ENCODE measurements at places on chromosomes 2 and 18.
A peak's percentile ranks its signal among the peaks of the same experiment; 100 is the strongest.

DNA sequence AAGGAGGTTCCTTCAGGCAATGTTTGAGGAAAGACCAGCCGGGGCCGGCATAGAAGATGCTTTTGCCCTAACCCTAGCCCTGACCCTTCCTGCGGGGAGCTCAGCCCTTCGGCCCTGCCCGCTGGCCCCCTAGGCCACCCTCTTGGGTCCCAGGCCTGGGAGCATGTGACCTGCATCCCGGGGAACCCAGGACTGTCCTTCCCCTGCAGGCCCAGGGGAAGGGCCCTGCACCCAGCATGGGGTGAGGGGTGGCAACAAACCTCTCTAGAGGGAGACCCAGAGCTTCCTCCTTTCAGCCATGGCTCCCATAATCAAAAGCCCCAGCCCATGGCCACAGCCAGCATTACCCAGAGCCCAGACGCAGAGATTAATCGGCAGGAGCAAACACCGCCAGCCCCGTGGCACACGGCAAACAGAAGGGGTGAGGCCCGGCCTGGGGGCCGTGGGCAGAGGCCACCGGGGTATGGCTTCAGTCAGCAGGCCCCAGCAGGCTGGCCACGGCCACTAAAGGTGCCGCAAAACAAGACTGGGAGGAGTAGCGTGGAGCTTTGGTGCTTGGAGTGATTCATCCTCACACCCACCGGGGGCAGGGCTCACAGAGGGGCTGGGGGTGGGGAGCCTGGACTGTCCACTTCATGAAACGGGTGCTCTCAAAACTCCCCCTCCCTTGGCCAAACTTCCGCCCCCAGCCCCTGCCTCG, 61.6 kb upstream of the HPCAL1 start:
- no peak for DNase-seq

GRCh38 chr2:69304656-69305055, 82.4 kb downstream of the GFPT1 start:
- DNase-seq, result no peak

DNA sequence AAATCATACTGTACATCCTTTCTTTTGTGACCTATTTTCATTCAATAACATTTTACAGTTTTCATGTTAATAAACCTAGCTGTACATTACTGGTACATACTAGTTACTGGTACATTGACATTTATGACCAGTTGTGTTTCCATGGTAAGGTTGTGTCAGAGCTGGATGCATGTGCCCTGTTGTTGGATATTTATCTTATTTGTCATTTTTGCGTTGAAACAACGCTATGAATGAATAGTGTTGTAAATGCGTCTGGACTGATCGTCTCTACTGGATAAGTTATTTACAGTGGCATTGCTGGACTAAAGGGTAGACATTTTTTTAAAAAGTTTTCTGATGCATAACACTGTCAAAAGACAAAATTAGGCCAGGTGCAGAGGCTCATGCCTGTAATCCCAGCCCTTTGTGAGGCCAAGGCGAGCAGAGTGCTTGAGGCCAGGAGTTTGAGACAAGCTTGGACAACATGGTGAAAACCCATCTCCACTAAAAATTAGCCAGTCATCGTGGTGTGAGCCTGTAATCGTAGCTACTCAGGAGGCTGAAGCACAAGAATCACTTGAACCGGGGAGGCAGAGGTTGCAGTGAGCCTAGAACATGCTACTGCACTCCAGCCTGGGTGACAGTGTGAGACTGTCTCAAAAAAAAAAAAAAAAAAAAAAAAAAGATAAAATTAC, 40.2 kb downstream of the MCFD2 start:
- no peak for DNase-seq

GRCh38 chr2:47504174-47504810, 101.3 kb downstream of the MSH2 start:
- DNase-seq, result no peak

DNA sequence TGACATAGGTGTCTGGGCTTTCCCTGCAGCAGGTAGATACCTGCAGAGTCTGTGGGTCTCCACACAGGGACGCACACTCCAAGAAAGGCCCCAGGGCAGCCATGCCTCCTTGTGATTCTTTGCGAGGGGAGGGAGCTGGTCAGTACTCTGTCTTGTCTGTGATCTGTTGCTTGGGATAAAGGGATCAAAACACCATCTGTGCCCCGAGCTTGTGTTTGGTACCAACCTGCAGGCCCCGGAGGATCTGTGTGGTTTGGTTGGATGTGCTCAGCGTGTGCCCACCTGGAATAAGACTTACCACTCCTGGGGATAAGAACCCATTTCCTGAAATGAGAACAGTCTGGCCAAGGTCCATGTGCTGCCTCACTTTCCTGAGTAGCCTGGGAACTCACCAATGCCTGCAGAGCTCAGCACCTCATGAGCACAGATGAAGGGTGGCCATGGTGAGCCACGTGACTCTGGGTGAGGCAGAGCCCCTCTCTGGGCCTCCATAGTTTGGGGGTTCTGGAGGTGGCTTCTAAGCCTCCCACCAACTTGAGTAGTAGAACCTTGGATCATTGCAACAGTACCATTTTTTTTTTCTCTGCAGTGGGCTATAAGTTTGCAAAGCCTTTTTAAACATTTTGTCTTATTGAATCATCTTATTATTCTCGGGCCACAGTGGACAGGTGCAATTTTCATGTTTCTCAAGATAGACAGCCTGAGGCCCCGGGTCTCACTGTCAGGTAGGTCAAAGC, 134.8 kb downstream of the DDX1 start:
- no peak for DNase-seq

GRCh38 chr2:38115216-38116032, 39.5 kb upstream of the CYP1B1 start:
- peak; percentile 46 for DNase-seq

- DNase-seq, result no peak
These were observed 9.3 kb downstream of the KCNIP3 start for GRCh38 chr2:95306336-95306895.

DNA sequence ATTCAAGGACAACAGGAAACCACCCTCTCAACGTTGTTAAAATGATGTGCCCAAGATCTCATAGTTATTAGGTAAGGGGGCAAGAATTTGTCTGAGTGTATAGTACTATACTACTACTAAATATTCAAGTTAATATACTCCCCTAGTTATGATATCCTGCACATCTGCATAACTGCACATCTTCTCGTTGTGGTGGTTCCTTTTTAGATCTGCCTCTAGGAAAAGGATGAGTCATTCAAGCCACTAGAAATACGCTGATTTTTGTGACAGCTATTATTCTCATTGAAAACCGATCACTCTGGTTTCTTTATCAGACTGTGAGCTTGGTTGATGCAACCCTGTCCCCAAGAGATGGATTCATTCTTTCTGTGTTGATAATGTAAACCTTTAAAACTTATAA, 1067.0 kb upstream of the FANCL start:
- DNase-seq, result no peak

GRCh38 chr2:182717416-182717815, 1.4 kb downstream of the DNAJC10 start:
- no peak for DNase-seq

- no peak for DNase-seq
These were observed 152.6 kb downstream of the EXOC6B start for GRCh38 chr2:72673279-72673678.

DNA sequence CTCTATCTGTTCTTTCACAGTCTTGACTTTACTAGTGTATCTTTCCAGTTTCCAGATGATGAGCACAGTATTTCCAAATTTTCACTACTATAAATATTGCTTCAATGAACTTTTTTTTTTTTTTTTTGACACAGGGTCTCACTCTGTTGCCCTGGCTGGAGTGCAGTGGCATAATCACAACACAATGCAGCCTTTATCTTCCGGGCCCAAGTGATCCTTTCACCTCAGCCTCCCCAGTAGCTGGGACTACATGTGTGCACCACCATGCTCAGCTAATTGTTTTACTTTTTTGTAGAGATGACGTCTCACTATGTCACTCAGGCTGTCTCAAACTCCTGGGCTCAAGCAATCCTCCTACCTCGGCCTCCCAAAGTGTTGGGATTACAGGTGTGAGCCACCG, 142.8 kb downstream of the SRBD1 start:
- DNase-seq, result no peak

- DNase-seq, result no peak
These were observed 84.2 kb upstream of the GPC1 start for GRCh38 chr2:240351088-240351741.

DNA sequence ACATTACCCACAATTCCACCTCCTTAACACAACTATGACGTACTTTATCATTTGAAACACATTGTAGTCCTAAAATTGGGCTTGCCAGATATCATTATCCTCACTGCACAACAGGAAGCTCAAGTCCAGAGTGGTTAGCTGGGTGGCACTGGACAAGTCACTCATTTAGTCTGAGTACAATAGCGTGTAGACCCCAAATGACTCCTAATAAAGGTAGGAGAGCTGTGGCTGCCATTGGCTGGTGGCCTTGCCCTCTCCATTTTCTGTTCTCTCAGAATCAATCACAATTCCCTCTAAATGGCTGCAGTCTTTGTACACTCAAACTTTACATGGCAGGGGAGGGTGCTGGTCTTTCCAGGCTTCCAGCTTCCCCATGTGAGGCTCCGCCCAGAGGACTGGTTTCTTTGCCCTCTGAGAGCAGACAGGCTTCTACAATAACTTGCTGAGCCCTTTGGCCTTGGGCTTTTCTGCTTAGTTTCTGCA, 11.7 kb downstream of the PSTPIP2 start:
- DNase-seq, result no peak

DNA sequence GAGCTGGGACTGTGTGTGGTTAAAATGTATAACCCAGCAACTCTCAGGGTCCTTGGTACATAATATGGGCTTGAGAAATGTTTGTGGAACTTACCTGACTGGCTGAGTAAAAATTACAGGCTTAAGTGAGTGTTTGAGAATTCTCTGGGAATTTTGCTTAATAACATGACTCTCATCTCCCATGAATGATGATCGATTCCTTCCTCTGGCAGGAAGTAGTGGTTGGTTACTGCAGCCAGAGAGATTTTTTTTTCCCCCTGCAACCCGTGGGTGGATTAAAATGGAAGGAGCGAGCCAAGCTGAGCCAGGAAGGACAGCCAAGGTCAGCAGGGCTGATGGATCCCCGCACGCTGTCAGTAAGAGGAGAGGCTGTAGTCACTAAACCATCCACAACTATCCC, 40.6 kb upstream of the RFX8 start:
- DNase-seq, result no peak

- DNase-seq, result no peak
These were observed 50.9 kb downstream of the FBLN7 start for GRCh38 chr2:112189001-112189556.

DNA sequence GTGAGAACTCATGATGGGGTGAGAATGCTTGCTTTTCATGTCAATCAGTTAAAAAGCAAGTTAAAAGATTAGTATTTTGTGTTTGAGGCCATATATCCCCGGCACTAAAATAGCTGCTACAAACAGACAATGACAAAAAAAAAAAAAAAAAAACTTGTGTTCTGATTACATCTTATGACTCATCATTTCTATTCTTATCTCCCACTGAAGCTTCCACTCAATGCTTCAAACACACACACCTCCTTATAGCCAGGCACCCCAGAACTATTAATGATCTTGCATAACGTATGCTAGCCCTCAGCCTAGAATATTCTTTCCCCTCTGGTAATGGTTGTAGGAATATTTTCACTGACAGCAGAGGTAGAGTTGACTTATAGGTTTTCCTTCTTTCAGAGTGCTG, 778.3 kb downstream of the TRIB2 start:
- DNase-seq, result no peak

DNA sequence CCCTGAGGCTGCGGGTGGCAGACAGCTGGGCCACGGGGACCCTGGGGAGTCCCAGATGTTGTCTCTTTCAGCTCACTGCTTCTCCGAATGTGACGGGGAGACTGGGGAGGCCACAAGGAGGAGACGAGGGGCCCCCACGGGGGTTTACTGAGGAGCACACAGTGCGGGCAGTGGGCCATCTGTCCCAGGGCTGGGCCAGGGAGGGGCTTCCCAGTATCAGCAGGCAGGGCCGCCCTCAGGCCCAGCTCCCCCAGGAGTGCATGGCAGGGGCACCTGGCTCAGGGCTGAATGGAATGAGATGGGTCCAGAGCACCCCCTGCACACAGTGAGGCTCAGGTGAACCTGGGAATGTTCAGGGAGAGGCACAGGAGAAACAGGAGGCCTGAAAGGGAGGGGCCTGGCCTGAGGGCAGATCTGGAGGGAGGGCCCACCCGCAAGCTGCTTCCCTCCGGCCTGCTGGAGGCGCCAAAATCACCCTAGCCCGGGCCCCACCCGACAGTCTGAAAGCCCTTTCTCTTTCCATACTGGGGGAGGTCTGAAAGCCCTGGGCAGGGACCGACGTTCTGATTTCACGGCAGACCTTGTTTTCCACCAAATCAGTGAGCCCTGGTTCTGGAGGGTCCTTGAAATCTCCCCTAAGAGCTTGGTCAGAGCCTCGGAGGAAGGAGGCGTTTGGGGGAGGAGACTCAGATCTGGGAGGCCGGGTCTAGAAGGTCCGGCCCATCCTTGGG, 35.5 kb upstream of the PTMA start:
- DNase-seq, result no peak

- DNase-seq, result no peak
These were observed 102.0 kb downstream of the ZNF532 start for GRCh38 chr18:58966704-58967103.

DNA sequence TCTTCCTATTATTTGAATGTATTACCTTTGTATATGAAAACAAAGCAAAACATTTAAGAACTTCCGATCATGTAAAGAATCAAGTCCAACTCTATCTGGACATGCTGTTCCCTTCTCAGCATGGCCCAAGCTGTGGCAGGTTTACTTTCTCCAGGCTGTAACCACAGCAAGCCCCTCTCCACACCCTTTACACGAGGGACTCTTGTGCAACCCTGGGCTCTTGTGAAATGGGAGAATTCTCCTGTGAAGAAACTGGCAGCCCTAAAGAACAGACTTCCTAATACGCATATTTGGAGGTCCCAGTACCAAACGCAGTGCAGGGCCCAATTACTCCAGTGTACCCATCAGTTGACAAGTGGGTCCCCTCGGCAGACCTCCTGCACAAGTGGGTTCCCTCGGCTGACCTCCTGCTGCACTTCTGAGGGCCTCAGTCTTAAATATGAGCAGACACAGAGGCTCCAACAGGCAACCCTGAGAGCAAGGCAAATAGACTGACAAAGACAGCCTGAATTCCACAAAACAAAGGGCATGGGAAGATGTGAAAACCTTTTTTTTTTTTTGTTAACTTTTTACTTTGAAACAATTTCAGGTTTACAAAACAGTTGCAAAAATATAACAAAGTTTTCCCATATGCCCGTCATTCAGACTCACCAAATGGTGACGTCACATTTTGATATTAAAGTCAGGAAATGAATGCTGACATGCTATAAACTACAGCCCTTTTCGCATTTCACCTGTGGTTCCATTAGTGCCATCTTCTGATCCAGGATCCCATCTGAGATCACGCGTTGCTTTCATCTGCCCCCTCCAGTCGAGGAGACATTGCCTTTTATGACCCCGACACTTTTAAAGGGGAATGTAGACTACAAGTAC, 78.2 kb downstream of the FBXO15 start:
- no peak for DNase-seq

- peak; percentile 3 for DNase-seq
These were observed 56.2 kb upstream of the CCDC85A start for GRCh38 chr2:56127463-56128152.

DNA sequence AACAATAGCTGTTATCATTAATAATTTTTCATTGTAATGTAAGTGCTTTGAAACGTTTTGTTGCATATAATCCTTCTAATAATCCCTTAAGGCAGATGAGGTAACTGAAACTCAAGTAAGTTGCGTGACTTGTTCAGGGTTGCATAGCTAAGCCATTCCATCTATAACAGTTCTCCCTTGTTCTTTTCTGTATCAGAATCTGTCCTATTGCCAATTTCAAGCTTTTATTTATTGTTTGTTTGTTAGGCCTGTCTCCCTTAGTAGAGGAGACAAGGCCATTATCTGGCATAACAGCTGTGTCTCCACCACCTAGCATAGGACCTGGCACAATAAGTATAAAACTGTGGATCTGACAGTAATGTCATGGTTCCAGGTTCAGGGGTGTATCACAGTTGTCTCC, 19.4 kb downstream of the BABAM2 start:
- no peak for DNase-seq
